Activated CD8-positive, alpha-beta T cell treated with anti-CD3 and anti-CD28 coated beads, Interleukin-2, amount 10 ng/mL, durations not matched to agents 7 days and 5 days (primary cell): ENCODE measurements at places on chromosomes 13 and 19.

- DNase-seq = no peak
Measured at GRCh38 chr19:41530761-41531301, 45.1 kb upstream of the CEACAM21 start.

DNA sequence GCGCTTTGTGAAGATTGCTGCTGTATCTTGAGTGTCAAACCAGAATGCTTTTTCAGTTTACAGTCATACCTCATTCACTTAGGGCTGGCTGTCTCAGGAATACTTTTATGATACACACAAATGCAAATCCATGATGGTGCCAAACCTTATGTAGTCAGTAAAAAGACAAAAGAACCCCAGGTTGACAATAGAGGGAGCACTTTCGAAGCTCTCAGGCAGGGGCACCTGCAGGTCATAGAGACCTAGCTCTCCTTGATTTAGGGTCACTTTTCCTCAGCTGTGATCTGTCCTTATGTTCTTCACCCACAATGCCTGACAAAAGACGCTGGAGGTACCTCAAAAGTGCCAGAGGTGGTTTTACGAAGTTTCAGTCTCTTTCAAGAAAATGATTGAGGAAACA lies 172.2 kb downstream of the DNAJC15 start:
- DNase-seq = no peak

DNA sequence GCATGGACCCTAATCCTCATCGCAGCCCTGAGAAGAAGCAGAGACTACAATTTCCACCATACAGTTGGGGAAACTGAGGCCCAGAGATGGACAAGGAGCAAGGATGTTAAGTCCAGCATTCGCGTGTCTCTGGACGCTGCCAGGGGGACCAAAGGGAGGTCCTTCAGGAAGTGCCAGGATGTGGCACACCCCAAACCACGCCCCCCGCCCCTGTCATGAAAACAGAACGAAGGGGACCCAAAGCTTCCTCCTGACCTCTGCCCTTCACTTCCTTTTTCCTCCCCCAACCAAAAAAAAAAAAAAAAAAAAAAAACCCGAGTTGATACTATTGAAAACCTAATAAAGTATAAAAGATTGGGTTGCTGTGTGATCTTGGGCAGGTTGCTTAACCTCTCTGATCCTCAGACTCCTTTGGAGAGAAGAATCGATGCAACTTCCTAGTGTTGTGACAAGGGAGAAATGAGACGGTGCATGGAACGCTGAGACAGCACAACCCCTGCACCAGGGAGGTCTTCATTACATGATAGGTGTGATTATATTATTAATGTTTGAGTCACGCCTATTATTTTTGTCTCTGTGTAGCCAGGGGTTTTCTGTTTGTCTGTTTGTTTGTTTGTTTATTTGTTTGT lies 2.7 kb upstream of the ZBTB7A start:
- peak; percentile 85 for DNase-seq

DNA sequence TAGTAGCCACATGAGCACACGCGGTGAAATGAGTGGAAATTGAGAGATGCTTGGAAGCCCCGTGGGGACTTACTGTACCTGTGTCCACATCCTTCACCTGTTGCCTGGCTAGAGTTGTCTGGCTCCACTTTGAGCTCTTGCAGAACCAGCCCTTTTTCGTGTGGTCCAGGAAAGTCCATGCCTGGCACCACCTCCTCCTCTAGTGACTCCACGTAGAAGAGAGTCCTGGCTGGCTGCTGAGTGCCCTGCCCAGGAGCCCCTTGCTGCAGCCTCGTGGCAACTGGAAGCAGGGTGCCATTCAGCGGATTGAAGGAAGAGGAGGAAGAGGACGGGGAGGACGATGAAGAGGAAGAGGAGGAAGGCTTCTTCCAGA lies 515 bp upstream of the ATXN8OS start:
- no peak for DNase-seq

DNA sequence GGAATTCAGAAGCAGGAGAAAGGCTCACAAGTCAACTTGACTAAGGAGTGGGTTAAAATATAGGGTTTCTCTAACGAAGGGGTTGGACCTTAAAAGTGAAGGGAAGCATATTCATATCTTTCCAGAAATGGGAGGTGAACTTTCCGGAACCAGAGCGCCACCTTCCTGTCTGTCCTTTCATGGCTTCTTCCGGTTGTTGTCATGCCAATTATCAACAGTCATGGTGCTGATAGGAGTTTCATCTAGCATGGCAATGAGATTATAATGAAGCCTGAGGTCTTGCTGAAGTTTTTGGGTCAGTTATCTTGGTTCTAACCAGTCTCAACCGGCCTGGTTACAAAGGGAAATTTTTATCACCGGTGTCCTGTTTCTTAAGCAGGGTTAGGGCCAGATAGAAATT lies 162.9 kb upstream of the NBEA start:
- no peak for DNase-seq

GRCh38 chr13:40787062-40787461 lies 2.3 kb upstream of the SLC25A15 start:
- no peak for DNase-seq

GRCh38 chr13:30647824-30648521 lies 30.3 kb downstream of the USPL1 start:
- DNase-seq = no peak

- DNase-seq = no peak
Measured at GRCh38 chr13:107251341-107251740, 683.4 kb upstream of the ARGLU1 start.

GRCh38 chr19:32537580-32537979 lies 43.4 kb upstream of the PDCD5 start:
- DNase-seq = no peak
